ENCODE measurements at places on chromosomes 5 and 9. TPM values are rescaled to one million over a fixed set of nuclear protein-coding genes. Genes with fewer than 3 reads are reported as not detected.

Gene AHRR
- 0.29 TPM for total RNA-seq

Gene DNAI1
- not detected for total RNA-seq

DNA sequence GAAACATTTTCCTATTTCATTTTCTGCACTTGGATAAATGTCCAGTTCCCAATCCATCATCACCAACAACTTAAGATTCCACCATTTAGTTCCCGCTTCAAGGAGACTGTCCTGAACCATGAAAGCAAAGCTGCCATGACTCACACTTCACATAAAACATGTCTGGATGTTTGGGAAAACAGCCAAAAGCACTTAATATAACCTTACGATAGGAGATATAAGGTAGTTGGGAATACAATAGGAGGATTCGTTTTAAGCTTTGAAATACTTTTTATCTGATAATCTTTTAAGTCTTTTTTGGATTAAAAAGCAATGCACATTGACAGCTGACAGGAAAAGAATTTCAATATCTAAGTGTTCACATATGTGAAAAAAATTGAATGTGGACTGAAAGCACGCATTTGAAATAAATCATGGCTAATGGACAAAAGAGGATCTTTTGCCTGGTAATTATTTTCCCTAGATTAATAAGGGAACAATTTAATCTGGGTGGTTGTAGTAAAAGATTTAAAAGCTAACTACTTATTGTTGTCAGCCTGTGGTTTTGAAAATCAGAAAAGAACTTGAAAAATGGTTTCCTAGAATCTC is 17.3 kb upstream of the TGFBI start:
- no peak for DNase-seq

- DNase-seq = no peak
These were observed 8.2 kb downstream of the OTULIN start for GRCh38 chr5:14672484-14673394.

DNA sequence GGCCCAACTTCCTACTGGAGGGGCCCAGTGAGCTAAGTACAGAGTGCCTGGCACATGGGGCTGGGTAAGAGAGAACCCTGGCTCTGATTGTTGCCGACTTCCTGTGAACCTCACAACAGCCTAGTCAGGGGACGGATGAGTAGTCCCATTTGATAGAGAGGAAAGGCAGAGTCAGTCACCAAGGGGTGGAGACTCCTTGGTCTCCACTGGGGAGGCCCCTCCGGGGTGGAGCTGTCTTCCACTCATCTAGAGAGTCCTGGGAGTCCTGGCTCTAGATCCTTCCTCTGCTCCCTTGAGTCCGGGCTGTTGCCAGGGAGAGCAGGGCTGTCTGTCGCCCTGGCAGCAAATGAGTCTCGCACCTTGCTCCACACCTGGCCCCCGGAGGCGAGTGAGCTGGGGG is 8.0 kb downstream of the GRK6 start:
- no peak for DNase-seq

GRCh38 chr9:123426406-123426805 is 70.4 kb downstream of the CRB2 start:
- no peak for DNase-seq

DNA sequence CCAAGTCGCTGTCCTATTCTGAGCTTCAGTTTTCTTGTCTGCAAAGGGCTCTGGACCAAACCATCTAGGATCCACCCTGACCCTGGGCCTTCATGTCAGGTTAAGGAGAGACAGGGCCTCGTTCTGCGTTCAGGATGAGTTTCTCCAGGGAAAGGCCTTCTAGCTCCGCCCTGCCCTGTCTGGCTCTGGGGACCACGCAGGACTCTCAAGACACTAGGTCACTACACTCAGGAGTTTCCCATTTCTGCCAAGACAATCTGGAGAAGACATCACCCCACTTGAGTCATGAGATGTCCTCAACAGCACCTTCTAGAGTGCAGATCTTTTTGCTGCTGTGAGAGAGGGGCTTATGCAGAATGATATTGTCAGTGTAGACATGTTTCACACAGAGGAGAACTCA is 53.2 kb upstream of the KCNMB1 start:
- no peak for DNase-seq

GRCh38 chr9:107024193-107024592 is 161.2 kb downstream of the ZNF462 start:
- DNase-seq = peak; percentile 59

Gene MRPL50
- 10.2 TPM for total RNA-seq

DNA sequence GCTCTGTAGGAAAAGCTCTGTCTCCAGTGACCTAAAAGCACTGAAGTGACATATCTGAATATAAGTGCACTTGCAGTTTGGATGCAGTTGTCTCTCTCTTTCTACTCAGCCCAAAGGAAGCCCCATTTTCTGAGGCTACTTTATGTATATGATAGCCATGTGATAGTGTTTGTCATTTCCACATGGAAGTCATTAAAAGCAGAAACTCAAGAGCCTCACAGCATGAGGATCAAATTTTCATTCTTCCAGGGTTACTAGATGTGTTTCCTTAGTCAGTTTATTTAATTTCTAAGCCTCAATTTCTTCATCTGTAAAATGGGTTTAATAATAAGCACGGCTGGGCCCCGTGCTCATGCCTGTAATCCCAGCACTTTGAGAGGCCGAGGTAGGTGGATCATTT is 36.7 kb downstream of the RNF44 start:
- no peak for DNase-seq

Gene CACNA1B
- total RNA-seq = 0.07 TPM

DNA sequence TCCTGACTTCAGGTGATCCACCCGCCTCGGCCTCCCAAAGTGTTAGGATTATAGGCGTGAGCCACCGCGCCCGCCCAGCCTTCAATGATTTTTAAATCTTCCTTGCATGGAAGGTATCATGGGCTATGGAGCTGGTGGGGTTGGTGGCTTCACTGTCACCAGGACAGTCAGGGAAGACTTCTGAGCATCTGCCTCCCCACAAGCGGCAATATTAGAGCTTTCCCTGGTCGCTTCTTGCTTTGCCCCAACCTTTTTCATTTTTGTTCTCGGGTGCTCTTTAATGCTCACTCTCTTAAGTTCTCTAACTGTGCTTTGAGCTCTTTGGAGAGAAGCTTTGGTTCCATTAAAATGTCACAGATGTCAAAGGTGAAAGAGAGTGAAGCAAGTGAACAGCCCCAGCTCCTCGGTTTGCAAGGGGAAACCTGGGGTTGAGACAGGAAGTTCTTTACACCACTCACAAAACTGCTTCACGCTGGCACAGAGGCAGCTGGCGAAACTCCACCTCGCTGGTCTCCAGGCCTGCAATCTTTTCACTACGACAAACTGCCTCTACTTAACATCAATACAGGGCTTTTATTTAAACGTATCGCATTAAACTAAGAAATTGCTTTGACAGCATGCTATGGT is 142.5 kb upstream of the RETREG1 start:
- no peak for DNase-seq

DNA sequence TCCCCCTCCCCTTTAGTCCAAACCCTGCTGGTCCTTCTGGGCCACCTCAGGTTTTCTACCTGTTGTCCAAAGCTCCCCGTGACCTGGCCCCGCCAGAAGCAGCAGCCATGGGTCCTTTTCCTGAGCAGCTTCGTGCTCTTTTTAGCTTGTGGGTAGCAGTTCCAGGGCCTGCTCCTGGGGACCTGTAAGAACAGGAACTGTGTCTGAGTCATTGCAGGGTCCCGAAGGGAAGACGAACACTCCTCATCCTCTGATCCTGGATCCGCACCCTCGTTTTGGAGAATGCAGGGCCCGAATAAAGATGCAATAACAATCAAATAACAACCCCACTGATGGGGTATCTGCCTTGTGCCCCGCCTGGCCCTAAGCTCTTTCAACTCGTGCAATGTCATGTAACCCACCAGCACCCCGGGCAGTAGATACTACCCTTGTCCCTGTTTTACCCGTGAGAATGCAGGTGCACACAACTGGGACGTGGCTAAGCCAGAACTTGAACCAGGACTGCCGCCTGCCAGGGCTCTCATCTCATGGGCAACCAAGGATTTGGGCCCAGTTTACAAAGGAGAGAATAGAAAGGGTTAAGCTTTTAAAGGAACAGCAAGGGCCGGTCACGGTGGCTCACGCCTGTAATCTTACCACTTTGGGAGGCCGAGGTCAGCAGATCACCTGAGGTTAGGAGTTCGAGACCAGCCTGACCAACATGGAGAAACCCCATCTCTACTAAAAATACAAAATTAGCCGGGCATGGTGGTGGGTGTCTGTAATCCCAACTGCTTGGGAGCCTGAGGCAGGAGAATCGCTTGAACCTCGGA is 33.2 kb downstream of the NEK6 start:
- DNase-seq = no peak

Gene PCDHGA5
- 0.63 TPM for total RNA-seq

DNA sequence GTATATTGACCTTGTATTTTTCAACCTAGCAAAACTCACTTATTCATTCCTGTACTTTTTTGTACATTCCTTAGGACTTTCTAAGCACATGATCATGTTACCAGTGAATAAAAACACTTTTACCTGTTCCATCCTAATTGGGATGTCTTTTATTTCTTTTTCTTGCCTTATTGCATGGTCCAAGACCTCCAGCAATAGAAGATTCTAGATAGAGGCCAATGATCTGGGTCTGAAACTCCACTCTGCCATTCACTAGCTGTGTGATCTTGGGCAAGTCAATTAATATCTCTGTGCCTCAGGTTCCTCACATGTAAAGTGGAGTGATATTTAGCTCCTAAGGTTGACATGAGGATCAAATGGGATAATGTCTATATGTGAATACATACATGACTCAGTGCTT is 8.5 kb upstream of the EXOSC2 start:
- no peak for DNase-seq

- no peak for DNase-seq
These were observed 34.8 kb downstream of the CAMK2A start for GRCh38 chr5:150254774-150255173.

- no peak for DNase-seq
These were observed 129.5 kb upstream of the LRRTM2 start for GRCh38 chr5:139004374-139005307.

DNA sequence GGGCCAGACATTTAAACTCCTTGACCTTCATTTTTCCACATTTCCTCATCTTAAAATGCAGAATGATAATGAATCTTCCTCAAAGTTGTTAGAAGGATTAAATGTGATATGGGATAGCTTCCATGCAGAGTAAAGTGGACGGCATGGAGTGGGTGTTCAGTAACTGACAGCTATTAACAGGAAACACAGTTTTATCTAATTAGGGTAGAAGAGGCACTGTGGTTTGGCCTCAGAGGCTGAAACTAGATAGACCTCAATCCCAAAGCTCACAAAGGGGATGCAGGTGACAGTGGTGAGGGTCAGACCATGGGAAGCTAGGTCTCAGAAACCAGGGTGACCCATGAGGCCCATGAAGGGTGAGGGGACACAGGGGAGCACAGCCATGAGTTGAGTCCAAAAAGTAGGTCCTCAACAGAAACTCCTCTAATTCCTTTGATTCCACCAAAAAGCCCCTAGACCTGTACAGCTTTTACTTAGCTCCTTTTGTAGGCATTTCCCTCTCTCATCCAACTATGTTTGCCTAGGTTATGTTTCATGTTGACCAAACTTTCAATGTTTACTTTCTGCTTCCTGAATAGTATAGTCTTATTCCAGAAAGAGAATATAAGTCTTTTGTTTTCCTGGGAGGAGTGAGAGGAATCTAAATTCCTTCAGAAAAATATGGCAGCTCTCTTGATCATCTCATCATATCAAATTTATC is 27.9 kb upstream of the GLDC start:
- DNase-seq = no peak

GRCh38 chr5:133942614-133943474 is 25.6 kb downstream of the C5orf15 start:
- DNase-seq = no peak

DNA sequence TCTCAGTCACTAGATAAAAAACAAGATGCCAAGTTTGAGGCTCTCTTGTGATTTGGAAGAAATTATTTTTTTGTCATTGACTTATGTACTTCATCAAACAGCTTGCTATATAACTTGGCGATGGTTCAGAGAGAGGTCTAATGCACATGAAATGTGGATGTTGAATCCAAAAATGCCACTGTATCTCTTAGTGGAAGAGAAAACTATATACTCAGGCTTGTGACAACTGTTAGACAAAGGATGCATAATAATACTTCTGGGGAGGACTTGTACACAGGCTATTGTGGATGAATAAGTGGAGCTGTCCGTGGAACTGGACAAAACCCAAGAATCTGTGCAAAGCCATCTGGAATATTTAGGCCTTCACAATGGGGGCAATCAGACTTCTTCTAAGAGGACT is 162.9 kb upstream of the NMUR2 start:
- DNase-seq = no peak

DNA sequence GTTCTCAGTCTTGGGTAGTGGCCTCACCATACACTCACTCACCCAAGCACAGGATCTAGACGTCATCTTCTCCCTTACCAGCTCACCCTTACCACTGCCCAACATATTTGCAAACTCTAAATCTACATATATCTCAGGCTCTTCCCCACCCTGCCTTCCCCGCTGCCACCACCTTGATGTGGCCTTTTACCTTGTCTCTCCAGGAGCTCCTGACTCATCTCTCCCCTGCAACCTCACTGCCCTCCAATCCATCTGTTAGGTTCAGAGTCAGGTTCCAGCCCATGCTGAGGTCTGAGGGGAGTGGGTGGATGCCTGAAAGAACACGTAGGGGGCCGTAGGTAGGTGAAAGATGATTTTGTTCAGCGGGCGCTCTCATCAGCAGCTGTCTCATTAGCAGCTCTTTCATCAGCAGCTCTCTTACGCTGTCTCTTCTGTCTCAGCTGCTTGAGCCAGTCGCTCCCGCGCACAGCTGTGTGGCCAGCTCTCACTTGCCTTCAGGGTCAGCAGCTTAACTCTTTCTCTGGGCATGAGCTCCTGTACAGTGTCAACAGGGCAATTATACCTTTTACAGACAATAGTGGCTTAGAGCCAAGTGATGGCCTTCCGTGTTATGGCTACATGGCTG is 23.1 kb upstream of the CKMT2 start:
- no peak for DNase-seq

GRCh38 chr5:67902497-67902830 is 313.1 kb upstream of the PIK3R1 start:
- no peak for DNase-seq

GRCh38 chr9:133280392-133280791 is 5.4 kb upstream of the ABO start:
- no peak for DNase-seq

All from epithelial cell of proximal tubule (primary cell).